ENCODE measurements at places on chromosomes 2 and 18.

DNA sequence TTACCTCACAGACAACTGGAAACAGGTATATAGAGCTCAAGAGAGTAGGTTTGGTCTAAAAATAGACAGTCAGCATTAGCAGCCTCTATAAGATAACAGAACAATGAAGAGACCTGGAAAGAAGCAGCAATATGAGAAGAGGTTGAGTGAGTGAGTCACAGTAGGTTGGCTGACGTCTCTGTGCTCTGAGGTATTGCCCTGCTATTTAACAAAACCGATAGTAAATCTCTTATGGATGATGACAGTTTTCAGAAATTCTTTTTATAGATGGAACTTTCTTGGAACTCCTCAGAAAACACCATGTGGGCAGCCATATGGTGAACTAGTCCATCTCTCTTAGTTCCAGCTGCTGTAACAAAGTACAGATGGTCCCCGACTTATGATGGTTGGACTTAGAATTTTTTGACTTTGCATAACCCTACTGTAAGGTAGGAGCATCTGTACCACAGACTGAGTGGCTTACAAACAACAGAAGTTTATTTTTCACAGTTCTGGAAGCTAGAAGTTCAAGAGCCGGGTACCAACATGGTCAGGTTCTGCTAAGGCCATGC, 123.5 kb downstream of the MBD2 start:
- DNase-seq = no peak

DNA sequence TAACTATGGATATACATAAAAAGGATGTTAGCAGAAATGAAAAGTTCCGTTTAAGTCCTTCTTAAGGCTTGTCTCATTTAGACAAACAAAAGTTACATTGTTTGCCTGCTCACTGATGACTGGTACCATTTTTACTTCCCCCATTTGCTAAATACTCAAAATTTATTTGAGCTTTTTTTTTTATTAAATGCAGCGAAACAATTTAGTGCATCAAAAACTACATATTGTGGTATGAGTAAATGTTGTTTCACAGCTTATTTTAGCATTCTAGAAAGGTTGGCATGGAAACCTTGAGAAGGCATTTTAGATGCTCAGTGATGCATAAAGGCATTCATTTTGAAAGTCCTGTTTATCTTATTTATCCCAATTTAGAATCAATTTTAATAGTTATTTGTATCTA, 100.0 kb downstream of the MAP2 start:
- no peak for DNase-seq

- DNase-seq = no peak
Observed at GRCh38 chr2:234669621-234670020, 172.7 kb upstream of the ARL4C start.

DNA sequence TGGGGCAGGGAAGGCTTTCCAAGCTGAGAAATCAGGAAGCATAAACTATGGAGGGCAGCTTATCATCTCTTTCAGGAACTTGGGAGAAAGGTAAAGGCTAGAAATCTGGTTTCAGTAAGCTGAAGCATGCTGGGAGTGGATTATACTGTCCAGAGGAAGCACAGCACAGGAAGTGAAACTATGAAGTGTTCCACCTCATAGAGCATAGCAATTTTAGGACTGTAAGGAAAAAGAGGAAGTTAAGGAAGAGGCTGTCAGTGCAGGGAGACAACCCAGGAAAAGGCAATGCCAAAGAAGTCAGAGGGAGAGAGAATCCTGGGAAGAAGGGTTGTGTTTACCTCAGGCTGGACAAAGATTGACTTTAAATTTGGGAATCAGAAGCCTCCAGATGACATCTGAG, 51.9 kb downstream of the EFEMP1 start:
- DNase-seq = no peak

GRCh38 chr2:37526323-37526722, 145.1 kb downstream of the CDC42EP3 start:
- DNase-seq = no peak

DNA sequence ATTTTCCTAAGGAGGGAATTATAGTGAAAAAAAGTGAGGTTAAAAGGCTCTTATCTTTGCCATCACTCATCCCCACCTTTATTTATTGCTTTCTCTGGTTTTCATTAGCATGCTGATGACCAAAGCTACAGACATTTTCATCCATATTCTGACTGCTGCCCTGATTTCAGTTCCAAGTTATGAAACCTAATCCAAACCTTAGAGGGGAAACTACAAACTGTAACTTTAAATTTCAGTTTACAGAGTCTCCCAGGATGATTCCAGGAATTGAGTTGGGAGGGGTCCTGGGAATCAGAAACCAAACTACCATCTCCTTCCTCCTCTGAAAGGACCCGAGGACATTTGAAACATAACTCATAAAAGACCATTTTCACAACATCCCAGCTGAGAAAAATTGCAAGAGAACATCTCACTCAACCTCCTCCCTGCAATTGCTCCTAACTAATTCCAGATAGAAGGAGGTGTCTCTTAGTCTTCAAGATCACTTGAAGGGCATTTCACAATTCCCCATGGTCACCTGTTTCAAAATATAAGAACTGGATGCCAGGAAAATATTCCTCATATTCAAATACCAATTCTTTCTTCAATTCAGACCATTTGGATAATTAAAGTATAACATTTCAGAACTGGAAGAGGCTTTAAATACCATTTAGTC, 520.6 kb downstream of the TNS1 start:
- DNase-seq = no peak

- no peak for DNase-seq
Observed at GRCh38 chr18:28581521-28582071, 404.7 kb upstream of the CDH2 start.

GRCh38 chr2:113230531-113230930, 48.2 kb downstream of the PAX8 start:
- DNase-seq = no peak

DNA sequence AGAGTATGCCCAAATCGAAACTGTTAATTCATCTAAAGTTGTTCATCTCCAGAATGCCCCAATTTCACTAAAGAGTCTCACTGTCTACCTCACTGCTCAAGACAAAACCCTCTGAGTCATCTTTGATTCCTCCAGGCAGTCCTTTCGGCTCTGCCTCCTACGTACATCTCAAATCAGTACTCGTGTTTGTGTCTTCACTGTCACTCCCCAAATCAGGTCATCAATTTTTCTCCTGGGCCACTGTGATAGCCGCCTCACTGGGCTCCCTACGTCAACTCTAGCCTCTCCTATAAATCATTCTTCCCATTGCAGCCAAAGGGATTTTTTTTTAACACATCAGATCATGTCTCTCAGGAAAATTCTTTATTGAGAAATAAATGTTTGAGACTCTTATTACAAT, 42.1 kb upstream of the TTC39C start:
- peak; percentile 45 for DNase-seq

DNA sequence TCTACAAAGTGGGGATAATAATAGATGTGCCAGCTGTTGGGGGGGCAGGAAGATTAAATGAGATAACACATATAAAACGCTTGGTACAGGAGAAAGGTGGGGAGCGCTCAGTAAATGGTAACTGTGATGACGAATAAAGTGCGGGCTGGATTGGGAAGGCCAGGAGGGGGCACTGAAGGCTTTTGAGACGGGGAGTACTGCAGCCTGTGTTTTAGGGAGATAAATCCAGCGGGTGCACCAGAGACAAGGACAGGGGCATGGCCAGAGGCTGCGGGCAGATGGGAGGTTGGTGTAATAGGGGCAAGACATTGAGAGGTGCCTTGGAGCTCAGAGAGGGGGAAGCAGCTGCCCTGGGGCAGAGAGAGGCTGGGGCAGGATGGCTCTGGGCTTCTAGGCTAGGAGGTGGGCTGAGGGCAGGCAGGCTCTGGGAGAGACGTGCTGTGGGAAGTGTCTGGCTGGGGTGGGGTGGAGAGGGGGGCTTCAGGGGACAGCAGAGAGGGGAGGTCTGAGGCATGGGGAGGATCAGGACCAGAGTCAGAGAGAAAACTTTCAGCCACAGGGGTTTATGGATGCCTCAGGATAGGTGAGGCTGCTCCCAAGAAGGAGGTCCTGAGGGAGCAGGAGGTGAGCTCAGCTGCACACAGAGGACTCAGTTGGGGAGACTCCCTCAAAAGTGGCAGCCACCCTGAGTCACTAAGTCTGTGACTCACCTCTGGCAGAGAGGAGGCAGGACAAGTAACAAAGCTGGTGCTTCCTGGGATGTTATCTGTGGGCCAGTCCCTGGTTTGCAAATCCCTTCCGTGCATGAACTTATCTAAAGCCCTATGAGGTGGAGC, 18.8 kb downstream of the TEX44 start:
- DNase-seq = peak; percentile 75

DNA sequence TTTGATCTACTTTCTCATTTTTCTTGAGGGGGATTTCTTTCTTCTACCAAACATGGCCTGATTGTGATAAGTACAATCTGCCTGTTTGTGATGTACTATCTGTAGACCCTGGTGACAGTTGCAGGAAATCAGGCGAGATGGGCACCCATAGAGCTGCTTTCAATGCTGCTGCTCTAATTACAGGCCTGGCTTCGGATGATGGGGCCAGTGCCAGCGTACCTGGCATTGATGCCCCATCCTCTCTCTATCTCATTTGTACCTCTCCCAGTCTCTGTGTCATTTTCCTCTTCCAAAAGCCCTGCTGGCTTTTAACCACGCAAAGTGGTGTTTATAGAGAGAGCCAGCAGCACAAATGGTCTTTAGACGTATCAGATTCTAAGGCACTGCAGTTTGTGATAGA, 69.9 kb downstream of the KCTD18 start:
- DNase-seq = no peak

GRCh38 chr2:100142393-100142792, at the start of gene AFF3:
AFF3 (minus strand) TSS chr2:100142590; CDS start chr2:100104454, 38,136 bp downstream.
- peak; percentile 69 for DNase-seq

- DNase-seq = no peak
Observed at GRCh38 chr2:117330641-117331040, 483.9 kb upstream of the DDX18 start.

DNA sequence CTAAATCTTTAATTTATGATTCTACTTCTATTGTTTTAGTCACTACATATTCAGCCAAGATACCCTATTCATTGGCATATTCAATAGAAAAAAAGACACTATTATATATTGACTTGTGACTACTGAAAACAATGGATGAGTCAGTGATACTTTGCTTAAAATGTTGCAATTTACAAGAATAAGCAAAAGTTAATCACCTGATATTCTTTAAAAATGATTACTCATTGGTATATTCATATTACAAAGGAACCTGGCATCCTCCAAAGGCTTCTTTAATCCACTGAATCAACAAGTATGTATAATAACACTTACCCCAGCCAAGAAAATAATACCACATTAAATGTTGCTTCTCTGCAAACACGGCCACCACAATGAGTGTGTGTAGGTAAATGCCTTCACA, 87.8 kb downstream of the CALCRL start:
- no peak for DNase-seq

- no peak for DNase-seq
Observed at GRCh38 chr2:223108351-223109050, 56.5 kb downstream of the KCNE4 start.

GRCh38 chr2:43764086-43764705, 9.6 kb upstream of the DYNC2LI1 start:
- no peak for DNase-seq

DNA sequence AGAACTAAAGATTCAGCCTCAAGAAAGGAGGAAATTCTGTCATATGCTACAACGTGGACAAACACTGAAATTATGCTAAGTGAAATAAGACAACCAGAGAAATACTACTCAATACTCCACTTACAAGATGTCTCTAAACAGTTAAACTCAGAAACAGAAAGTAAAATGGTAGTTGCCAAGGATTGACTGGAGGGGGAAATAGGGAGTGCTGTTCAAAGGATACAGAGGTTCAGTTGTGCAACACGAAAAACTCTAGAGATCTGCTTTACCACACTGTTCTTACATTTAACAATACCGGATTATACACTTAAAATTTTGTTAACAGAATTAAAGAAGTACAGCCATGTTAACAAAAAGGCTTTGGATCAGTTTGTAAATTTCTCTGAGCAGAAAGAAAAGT, 39.8 kb upstream of the C2orf15 start:
- DNase-seq = no peak

DNA sequence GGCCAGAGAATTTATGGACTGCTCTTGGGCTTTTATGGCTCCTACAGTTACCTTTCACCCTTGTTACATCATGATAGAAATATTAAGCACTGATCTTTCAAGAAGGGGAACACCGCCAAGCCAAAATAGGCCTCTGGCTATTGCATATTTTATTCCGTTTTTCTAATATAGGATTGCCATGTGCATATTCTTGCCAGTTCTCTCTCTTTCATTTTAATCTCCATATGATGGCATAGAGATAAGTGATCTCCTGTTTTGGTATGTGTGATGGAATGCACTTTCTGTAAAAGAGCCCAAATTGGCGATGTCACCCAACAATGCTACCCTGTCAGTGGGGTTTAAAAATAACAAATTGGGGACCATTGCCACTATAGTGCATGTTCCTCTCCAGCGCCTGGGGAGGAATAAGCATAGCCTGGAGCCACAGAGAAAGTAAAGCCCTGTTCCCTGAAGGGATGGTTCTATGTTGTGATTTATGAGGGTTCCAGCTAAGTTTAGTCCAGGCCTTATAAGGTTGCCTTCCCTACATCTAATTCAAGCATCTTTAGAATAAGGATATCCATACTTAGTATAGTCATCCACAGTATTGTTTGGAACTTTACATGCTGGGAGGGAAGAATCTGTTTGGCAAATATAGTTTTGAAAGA, 26.9 kb downstream of the CMPK2 start:
- no peak for DNase-seq

GRCh38 chr18:5031216-5031615, 165.8 kb downstream of the AKAIN1 start:
- DNase-seq = no peak

GRCh38 chr18:9684881-9685614, 23.1 kb upstream of the RAB31 start:
- DNase-seq = no peak

DNA sequence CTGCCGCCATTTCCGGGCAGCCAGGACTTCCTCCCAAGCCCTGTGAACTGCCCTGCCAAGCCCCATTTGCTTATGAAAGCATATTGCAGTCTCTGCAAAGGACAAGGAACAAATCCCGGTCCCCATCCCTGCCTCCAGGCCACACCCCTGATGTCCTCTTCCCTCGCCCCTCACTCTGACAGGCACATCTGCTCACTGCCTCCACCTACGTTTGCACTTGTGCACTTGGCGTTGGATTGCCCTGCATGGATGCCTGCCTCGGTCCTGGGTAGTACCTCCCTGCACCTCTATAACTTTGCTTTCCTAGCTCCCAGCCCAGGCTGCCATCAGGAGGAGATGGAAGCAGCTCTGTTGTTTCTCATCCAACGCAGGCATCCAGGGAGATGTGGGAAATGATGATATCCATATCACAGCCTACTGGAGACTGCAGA, 19.6 kb upstream of the RPL31 start:
- DNase-seq = no peak

- no peak for DNase-seq
Observed at GRCh38 chr18:10064267-10064666, 150.5 kb downstream of the VAPA start.

DNA sequence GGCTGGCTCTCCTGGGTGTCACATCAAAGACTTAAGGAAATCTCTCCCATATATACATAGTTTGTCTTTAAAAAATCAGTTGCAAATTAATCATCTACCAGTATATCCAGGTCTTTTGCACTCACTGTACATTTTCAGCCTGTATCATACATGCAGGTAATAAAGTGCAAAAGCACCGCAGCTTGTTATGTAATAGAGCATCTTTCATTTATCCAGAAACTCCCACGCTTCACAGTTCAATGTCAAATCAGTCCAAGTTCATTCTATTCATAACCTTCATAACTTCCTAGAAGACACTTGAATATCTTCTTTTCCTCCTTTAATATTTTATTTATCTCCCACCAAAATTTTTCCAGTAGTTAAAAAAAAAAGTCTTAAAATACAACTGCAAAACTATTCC, 89.6 kb upstream of the KCTD1 start:
- DNase-seq = no peak
